ENCODE measurements at places on chromosomes 3 and 15. TPM values are rescaled to one million over a fixed set of nuclear protein-coding genes. Genes with fewer than 3 reads are reported as not detected.
A peak's percentile ranks its signal among the peaks of the same experiment; 100 is the strongest.

Gene GOLGA8N
- 1.2 TPM for polyA plus RNA-seq

Gene GABRG3
- polyA plus RNA-seq: not detected

DNA sequence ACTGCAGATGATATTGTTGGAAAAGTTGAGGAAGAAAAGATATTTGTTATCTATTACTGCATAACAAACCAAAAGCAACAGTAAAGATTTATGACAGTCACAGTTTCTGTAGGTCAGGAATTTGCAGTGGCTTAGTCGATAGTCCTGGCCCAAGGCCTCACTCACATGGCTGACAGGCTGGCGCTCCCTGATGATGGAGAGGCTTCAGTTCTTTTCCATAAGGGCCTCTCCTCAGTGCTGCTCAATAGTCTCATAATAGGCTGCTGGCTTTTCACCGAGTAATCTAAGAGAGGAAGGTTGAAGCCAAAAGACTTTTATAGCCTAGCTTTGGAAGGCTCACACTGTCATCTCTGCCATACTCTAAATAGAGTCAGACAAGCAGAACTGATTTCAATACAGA lies 17.7 kb downstream of the IREB2 start:
- DNase-seq: no peak

- no peak for DNase-seq
These were observed 188.8 kb downstream of the FEZF2 start for GRCh38 chr3:62184559-62184958.

GRCh38 chr3:166809520-166809919 lies 570.6 kb downstream of the ZBBX start:
- DNase-seq: no peak

DNA sequence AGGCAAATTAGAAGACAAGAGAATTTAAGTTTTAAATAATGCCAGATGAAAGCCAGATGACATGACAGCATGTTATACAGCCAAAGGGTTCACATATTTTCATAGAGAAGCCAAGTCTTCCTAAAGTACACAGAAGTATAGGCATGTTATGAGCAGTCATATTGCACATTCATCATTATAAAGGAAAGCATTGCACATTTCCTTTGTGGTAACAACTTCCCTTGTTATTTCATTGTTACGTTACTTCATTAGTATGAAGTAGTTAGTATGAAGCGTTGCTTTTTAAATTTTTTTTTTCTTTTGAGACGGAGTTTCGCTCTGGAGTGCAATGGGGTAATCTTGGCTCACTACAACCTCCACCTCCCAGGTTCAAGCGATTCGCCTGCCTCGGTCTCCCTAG lies 4.6 kb upstream of the ABCC5 start:
- DNase-seq: no peak

DNA sequence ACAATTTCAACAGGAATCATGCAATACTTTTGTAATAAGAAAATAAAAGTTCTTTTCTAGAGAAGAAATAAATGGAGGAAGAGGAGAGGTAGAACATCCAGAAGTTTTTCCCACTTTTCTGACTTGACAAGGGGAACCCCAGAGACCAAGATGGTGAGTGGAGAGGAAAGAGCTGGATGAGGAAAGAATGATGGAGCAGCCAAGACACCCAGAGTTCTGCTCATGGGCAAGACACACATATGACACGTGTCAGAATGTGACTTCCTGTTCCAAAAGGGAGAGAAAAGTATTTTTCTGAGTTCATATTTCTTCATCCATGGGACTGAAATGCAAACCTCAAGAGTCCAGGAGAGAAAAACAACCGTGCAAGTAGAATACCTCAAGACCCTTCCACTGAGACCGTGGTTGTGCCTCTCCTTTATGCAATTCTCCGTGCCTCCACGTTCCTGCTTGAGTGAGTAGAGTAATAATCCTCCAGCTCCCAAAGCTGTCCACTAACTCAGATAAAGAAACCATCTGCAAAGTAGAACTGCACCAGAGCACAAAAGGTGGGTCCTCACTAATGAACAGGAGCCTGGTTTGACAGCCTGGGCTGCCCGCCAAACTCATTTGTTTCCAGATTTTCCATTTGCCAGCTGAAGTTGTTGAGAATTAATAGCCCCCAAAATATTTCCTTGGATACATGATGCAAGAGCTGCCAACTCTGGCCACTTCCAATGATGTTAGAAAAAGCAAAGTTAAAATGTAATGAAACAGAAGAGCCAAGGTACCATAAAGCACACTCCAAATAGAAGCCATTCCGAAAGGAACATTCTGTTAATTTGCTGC lies 272.6 kb upstream of the IGF1R start:
- no peak for DNase-seq

DNA sequence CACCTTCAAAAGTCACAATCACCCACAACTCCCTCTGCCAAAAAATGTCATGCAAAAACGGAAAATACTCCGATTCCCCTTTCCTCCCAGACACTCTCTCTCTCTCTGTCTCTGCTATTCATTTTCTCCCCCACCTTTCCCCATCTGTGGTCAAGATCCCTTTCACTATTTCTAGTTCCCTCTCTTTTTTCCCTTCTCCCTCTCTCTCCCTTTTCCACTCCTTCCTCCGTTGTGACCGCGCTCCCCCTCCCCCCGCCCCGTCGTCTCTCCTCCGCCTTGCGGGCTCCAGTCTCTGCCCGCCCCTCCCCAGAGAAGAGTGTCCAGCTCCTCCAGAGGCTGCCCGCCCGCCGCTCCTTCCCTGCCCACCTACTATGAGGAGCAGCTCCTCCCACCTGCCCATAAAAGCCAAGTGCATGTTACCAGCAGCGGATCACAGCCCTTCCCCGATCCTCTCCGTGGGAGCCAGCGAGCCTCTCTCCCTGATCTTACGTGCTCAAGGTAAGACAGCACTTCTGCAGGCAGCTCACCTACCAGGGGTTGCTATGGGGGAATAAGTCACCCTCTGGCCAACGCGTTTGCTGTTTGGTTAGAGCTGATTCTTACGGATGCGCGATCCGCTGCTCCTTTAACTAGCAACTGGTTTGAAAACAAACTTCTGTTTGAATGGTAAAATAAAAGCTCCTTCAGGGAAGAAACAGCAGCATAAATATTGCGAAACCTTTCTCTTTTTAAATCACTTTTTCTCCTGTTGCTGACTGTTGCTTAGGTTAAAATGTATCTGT lies at the start of gene COL8A1:
TSS of gene COL8A1 (plus strand) at position 428 of the 782 bp plus-strand sequence. CDS start 152,089 bp downstream, outside the sequence.
- DNase-seq: no peak

- no peak for DNase-seq
These were observed 10.2 kb upstream of the LDHAL6B start for GRCh38 chr15:59196416-59196815.

- no peak for DNase-seq
These were observed 15.6 kb upstream of the GYG1 start for GRCh38 chr3:148975696-148976095.

- peak; percentile 22 for DNase-seq
These were observed 97.2 kb upstream of the FLNB start for GRCh38 chr3:57910990-57911389.

GRCh38 chr15:76342058-76342381 lies 5.4 kb downstream of the ISL2 start:
- DNase-seq: no peak

DNA sequence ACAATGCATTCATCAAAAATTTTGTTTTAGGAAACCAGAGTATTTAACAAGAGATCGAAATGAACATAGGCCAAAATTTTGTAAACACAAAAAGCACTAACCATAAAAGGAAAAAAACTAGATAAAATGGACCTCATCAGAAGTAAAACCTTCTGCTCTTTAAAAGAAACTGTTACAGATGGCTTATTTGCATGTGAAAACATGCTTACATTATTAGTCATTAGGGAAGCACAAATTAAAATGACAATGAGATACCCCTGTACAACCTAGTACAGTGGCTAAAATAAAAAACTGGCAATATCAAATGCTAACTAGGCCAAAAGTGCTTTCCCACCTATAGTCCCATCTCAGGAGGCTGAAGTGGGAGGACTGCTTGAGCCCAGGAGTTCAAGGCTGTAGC lies 19.3 kb downstream of the UBR1 start:
- DNase-seq: no peak

DNA sequence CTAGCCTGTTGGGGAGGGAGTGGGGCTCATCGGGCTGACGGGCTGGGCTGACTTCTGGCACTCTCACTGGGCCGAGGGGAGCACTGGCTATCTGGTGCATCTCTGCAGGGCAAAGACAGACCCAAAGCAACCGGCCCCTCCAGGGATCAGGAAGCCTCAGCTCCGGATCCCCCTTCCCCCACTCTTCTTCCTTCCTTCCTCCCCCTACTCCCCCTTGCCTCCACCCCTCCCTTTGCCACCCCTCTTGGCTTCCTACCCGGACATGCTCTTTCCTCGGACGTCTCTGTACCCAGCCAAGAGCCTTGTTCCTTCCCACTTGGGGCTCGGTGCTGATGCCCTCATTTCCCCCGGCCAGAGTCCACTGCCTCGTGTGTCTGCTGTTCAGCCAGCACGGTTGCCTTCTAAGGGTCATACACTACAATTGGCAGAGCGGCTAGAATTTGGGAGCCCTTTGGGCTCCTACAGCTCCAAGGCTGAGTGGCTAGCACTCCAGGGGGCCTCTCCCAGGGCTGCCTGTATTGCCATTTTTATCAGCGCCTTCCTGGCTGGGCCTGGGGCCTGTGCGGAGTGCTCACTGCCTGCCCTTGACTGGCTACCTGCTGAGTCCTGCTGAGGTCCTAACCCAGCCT lies 10.9 kb downstream of the SEMA3F start:
- no peak for DNase-seq

Measured in SK-N-SH (cell line).